ENCODE measurements at places on chromosomes 5 and 9.

DNA sequence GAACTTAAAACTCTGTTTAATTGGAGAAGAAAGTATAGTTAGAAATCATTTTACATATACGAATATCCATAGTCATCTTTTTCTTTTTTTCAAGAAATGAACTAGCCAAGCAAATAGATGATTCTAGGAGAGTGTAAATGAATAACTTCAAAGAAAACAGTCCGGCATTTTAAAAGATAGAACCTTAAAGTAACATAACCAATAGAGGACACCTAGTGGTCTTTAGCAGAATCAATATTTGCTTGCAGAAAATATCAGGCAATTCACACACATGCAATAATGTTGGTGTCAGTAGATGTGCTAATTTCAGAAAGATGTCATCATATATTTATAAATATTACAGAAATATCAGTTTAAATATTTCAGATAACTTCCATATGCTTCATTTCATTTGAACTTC lies 57.1 kb downstream of the HCN1 start:
- no peak for DNase-seq

DNA sequence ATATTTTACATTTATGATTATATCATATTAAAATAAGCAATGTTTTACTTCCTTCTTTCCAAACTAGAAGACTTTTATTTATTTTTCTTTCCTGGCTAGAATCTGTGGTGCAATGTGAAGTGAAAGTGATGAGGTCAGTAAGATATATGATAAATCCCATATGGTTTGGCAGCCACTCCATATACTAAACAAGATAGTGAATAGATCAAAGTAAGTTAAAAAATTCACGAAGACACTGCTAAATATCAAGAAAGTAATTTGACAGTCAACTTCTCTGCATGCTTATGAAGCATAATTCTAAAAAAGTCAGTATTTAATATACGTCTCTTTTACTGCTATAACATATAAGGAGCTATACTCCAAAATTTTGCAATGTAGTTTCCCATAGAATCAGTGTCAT lies 972.8 kb downstream of the DTWD2 start:
- no peak for DNase-seq

DNA sequence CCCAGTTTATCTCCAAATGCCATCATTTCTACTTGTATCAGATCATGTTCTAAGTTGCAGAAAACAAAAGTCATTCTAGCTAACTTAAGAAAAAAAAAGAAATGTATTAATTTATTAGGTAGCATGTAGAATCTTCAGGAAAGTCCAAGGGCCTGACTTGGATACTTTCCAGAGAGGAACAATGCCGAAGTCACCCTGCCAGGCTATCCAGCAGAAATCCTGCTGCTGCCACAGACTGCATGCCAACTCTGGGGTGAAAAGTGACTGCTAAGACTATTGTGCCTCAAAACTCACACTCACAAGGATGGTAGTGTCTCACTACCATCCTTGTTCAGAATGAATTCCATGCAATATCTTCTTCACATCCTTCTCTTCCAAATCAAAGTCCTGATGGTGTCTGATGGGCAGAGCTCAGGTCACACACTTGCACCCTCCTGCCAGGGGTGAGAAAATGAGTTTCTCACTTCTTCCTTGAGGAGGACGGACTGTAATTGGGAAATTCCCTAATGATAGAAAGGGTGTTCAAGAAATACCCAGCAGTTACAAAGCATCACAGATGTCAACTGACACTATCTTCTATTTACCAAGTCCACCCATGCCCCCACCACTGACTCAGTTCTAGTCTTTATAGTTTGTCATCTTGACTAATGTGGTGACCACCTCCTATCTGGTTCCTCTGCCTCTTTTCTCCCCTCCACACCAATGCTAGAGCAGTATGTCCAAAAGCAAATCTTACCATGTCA lies 279.4 kb downstream of the CWC27 start:
- DNase-seq, result no peak

DNA sequence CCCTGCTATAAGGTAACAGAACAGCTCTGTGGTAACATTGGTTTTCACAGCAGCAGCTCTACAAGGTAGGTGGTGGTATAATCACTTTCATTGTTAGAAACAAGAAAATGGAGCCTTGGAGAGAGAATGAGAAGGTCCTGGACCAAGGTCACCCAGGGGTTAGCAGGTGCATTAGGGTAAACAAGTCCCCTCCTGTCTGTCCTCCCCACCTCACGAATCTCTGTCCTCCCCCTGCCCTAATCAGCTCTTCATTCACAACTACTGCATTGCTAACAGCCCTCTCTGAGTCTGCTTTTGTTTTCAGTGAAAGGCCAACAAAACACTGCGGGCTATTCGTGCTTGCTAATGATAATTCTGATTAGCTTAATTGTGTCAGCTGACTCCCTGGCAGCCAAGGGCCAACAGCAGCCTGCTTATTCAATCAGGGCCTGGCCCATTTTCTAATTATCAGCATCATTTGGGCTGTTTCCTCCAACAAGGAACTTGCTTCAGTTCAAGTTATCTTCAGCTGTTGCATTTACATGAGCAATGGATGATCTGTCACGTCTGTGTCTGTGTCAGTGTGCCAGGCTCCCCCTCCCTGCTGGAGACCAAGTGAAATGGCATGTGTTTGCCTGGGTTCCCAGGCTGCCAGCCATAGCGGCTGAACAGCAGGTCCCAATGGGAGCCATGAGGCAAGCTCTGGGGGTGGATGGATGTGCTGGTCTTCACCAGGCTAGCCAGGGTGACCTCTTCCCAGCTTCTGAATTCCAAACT lies 56.7 kb upstream of the EQTN start:
- DNase-seq, result no peak

GRCh38 chr5:31415960-31416359 lies 115.9 kb downstream of the DROSHA start:
- DNase-seq, result no peak

- no peak for DNase-seq
These were observed 20.9 kb upstream of the PRUNE2 start for GRCh38 chr9:76926846-76927245.

DNA sequence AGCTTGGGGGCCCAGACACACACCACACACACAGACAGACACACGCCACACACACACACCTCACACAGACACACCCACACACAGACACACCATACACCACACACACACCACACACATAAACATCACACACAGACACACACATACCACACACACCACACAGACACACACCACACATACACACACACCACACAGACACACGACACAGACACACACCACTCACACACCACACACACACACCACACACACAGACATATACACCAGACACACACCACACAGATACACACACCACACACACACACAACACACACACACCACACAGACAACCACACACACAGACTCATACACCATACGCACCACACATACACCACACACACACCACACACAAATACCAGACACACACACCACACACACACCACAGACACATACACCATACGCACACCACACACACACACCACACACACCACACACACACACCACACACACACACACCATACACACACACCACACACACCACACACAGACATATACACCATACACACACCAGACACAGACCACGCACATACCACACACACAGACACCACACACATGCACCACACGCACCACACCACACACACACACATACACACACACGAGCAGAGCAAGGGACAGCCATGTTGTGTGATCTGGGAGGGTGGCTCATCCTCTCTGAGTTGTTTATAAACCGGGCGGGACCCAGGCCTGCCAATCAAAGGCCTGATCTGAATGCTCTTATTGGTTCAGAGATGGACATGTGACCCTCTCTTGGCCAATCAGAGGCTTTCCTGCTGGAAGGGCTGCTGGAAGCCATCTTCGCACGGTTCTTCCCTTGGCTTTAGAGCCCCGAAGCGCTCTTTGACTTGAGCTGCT lies 148.3 kb downstream of the GAPVD1 start:
- no peak for DNase-seq

DNA sequence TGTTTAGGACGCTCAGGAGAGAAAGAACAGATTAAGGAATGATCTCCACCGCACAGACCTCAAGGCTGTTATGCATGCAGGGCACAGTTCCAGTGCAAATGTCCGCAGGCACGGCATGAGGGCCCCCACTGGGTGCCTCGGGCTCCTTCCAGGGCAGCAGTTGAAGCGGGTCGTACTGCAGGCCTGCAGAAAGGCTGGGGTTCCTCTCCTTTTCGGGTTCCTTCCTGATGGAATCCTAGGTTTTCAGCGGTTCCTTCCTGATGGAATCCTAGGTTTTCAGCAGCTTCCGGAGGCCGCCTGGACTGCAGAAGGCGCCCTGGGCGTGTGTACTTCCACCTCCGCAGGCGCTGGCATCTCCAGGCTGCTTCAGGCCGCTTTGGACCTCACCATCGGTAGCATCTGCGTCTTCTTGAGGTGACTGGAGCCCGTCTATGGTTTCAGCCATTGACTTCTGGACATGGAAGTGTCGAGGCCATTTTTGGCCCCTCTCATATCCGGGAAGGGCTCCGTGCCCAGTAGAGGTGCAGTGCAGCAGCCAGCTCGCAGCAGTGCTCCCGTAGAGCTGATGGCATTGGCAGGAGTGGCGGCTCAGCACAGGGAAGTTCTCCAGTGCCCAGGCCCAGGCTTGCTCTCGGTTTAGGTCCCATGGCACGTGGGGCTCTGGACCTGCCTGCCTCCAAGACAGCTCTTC lies 5.6 kb upstream of the MGAT4B start:
- DNase-seq, result no peak

GRCh38 chr5:113283558-113283957 lies 151.2 kb downstream of the TSSK1B start:
- DNase-seq, result no peak

GRCh38 chr9:137034709-137035506 lies 3.0 kb upstream of the FUT7 start:
- peak; percentile 19 for DNase-seq

- DNase-seq, result no peak
These were observed 34.1 kb upstream of the C5orf47 start for GRCh38 chr5:173954671-173955521.

- DNase-seq, result no peak
These were observed 14.9 kb upstream of the COL27A1 start for GRCh38 chr9:114140401-114140800.

- DNase-seq, result no peak
These were observed 432 bp downstream of the STARD4 start for GRCh38 chr5:111511831-111512374.

GRCh38 chr5:11390291-11390767 lies 513.9 kb downstream of the CTNND2 start:
- DNase-seq, result no peak

- DNase-seq, result no peak
These were observed 1.8 kb downstream of the PTGER4 start for GRCh38 chr5:40681363-40682153.

DNA sequence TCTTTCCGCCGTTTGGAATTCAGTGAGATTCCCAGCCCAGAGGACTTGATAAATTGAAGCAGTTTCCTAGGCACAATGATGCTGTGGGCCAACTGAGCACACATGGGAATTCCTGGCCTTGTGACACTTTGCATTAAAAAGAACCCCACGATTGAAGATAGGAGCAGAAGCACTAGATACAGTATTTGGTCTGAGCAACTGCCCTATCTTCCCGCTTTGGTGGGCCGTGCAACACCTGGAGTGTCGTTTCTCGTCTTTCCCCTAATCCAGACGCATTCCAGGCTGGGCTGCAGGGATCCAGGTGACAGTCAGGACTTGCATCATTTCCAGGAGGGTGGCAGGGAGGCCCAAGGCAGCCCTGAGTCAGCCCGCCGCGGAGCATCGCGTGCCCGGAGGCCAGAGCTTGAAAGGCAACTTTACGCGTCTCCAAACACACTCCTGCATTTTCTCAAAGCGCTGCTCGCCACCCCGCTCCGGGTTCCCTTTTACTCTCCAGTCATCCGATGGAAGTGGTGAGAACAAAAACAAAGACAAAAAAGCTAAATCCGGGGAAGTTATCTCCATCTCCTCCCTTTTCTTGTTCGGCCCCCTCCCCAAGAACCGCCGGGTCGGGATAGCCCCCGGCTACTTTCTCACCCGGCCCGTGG lies 753 bp upstream of the STC2 start:
- peak; percentile 49 for DNase-seq

DNA sequence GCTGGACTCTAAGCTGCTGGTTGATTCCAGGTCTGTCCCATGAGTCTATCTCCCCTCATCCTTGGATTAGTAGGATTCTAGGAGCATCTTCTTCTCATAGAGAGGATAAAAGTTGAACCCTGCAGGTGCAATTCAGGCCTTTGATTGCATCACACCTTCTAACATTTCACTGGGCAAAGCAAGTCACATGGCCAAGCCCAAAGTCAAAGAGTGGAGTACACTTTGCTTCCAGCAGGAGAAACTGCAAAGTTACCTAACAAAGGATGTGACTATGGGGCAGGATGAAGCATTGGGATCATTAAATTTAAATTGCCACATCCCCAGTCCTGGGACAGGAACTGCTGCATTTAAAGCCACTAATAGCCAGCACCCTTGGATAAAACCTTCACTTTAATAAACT lies 51.0 kb upstream of the EGFLAM start:
- no peak for DNase-seq

DNA sequence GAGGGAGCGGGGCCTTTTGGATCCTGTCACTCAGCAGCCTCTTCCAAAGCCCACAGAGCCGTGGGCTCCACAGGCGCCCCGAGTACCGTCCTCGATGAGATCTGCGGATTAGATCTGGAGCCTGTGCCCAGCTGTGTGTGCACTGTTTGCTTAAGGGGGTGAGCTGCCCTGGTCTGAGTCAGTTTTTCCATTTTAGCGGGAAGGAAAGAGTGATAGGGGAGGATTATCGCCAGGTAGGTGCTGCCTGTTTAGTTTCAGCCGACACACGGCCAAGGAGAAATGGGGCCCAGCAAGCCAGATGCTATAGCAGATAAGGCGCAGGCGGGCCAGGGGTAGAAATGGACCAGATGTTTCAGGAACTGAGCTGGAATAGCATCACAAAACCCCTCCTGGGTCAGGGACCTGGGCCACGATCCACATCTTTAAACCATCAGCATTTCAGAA lies 18.1 kb downstream of the COL5A1 start:
- no peak for DNase-seq

GRCh38 chr5:119323601-119324000 lies 32.2 kb upstream of the TNFAIP8 start:
- no peak for DNase-seq

GRCh38 chr5:78735834-78736463 lies 87.4 kb upstream of the LHFPL2 start:
- no peak for DNase-seq

DNA sequence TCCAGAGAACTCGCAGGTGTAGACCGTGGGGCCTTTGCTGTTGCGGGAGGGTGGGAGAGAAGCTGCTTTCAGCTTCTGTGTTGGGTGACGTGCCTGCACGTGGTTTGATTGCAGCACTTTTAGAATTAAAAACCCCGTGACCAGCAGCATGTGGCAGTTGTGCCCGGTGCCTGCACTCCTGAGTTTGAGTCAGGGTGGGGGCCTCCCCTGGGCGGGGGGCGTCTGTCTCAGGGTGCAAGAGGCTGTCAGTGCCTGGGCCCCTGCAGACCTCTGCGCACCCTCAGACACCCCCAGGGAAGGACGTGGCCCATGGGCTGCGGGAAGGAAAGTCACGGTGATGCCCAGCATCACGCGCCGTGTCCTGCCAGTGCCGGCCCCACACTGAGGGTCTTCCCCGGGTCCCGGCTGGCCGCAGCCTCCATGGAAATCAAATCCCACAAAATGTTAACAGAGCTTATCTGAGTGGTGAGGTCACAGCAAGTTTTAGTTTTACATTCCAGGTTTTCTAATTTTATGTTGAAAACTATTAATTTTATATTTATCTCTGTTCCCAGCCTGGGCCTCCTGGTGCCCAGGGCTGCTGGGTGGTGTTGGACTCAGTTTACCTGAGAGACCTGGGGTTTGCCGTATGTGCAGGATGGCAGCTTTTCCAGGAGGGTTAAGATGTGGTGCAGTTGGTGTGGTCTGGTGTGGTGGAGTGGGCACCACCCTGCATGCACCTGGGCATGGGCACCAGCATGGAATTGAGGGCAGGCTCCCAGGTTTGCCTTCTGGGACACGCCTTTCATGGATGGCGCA lies 33.3 kb downstream of the AHRR start:
- DNase-seq, result no peak

All from GOT3 (cell line).